ENCODE measurements at places on chromosomes 7 and 10.

- DNase-seq = no peak
These were observed 102.8 kb downstream of the PIP4K2A start for GRCh38 chr10:22611425-22612115.

DNA sequence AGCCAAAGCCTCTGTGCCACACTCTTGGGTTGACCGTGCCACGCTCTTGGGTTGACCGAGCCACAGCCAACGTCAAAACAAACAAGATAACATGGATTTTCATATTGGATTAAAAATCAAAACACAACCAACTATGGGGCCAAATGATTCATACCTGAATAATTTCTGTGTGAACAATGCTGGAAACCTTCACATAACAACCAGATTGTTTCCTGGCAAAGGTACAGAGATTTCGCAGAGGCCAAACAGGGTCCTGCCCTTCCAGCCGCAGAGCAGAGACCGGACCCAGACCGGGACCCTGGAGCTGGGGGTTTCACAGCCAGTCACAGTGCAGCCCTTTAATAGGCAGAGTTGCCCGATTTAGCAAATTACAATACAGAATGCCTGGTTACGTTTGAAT is 40.5 kb downstream of the ITIH5 start:
- no peak for DNase-seq

- DNase-seq = no peak
These were observed 75.5 kb downstream of the HIPK2 start for GRCh38 chr7:139702313-139702731.

DNA sequence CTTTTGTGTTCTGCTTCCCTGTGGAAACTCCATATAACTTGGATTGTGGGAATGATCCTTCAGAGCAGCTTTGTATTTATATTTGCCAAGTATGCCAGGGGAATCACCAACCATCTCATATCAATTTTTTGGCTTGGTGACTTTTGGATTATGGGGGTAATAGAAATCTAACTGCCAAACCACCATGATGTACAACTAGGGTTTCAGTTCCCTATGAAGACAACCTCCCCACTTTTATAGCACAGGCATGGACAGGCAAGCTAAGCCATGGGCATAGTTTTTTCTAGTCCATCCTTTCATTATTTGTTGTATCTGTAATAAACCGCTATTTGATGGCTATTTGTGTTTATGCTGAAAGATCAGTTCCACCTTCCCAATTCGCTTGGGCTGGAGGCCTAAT is 17.7 kb downstream of the NPY start:
- no peak for DNase-seq

GRCh38 chr7:121530227-121531174 is 134.4 kb upstream of the FAM3C start:
- DNase-seq = peak; percentile 78

DNA sequence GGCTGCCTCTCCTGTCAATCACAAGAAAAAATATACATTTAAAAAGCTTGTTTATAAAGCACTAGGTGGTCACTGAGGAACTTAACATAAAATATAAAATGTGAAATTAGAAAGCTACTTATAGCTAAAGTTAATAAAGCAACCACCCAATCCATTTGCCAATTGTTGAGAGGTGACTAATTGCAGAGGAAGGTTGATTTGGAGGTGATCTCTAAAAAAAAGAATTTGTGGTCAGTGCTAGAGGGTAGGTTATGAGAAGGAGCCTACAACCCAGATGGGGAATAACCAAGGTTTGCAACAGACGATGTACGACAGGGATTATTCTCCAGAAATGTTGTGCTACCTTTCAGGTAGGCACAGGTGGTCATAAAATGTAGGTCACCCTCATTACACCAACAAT is 444.2 kb upstream of the C7orf33 start:
- DNase-seq = no peak

- DNase-seq = no peak
These were observed 281.8 kb upstream of the KLF6 start for GRCh38 chr10:4066581-4067390.

GRCh38 chr10:12796401-12797160 is 204.9 kb downstream of the CCDC3 start:
- DNase-seq = no peak

- no peak for DNase-seq
These were observed 20.7 kb downstream of the ZMIZ2 start for GRCh38 chr7:44769376-44769775.

DNA sequence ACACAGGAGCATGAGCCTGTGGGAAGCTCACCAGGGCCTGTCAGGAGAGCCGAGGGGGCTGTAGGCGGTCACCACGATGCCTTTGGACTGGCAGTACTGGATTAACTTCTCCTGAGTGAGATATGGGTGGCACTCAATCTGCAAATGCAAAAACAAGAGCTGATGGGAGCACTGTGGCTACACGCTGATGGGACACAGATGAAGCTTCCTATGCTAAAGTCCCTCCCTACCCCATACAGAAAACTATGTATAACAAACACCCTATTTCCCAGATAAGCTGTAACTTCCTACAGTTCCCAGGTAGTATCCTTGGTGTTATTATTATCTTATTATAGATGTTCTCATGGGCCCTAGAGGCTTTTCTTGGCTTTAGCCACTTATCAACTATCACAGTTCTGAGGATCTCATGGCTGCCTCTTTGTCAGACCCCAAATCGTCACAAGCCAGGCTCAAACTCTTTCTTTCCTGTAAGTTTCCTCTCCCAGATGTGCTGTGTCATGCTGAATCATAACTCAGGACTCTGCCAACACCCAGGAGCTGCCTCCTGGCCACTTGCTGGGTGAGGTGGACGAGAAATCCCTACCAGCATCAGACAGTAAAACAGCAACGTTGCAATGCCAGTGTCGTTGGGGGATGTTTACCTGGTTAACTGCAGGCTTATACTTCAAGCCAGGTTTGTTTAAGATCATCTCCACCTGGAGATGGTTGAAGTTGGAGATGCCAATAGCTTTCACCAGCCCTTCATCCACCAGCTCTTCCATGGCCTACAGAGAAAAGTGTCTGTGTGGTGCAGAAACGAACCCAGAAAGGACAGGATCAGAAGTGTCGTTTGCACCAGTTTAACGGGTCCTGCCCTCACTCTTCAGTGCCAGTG is 10.3 kb downstream of the AKR1B1 start:
- DNase-seq = peak; percentile 66

- no peak for DNase-seq
These were observed 7.2 kb downstream of the HABP2 start for GRCh38 chr10:113560071-113560470.

GRCh38 chr7:156069891-156070290 is 257.6 kb upstream of the SHH start:
- DNase-seq = no peak

- peak; percentile 43 for DNase-seq
These were observed 442.6 kb downstream of the GFRA1 start for GRCh38 chr10:115830265-115830970.

GRCh38 chr7:41695661-41696322 is 7.1 kb downstream of the INHBA start:
- no peak for DNase-seq

DNA sequence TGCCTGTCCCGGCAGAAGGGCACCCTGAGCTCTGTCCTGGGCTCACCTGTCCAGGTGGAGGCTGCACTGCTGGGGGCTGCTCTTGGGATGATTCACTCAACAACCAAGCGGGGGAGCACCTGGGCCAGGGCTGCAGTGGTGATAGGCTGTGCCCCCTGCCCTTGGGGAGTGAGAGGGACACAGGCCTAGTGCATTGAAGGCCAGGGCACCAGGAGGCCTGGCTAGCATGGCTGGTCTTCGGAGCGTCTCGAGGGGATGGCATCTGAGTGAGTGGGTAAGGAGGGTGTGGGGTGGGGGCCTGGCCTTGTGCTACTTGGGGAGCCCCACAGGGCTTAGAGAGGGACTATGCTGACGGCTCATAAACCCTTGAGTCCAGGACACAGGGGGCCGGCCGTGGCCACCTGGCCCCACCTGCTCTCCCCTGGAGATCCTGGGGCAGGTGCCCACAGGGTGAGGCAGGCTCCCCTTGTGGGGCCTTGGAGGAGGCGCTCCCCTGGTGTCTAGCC is 3.1 kb downstream of the PWWP2B start:
- DNase-seq = no peak

DNA sequence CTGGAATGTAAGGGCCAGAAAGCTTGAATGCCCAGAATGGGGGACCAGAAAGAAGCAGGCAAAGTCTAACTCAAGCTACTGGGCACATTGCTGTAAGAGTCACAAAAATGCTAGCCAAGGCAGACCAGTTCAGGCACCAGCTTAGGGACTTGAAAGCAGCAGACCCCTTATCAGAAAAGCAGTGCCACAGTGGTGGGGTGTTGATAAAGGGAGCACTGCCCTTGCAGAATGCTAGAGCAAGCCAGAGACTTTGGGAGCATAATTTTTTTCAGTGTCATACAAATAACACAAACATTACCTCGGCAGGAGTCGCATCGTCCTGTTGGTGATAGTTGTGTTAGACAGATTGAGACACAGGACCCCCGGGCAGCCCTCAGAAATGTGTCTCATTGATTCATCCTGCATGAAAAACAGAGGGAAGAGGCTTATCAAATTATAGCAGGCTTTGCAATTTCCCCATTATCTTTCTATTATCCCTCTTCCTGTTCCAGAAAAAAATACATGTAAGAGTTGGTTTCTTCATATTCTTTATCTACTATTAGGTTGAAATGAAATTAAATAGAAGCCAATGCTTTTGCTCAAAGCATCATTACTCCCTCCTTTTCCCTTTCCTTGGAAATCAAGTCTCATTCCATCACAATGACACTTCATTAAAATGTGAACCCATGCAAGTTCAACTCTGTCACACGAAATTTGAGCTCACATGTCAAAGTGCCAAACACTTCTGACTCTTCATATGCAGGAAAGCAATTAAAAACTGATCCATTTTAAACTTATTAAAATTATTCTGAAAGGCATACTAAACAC is 13.4 kb downstream of the LRRC17 start:
- no peak for DNase-seq

GRCh38 chr7:1370738-1371137 is 88.5 kb downstream of the MICALL2 start:
- no peak for DNase-seq

DNA sequence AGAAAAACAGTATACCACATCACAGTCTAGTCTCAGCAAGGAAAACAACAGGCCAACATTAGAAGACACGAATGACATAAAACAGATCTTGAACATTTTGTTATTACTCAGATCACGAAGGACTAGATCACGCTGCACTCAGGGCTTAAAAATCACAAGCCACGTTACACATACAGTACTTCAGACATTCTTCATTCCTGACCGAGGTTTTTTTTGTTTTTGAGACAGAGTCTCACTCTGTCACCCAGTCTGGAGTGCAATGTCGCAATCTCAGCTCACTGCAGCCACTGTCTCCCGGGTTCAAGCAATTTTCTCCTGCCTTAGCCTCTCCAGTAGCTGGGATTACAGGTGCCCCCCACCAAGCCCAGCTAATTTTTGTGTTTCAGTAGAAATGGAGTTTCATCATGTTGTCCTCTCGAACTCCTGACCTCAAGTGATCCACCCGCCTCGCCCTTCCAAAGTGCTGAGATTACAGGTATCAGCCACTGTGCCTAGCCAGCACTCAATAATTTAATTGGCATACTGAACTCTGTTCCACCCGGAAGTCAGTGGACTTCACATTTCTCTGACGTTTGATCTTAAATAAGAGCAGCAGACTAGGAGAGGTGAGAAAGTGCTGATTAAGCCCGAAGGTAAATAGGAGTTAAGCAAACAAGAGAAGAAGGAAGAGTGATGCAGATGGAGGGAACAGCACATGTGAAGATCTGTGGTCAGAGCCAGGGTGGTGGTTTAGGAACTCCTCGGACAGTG is 3.5 kb downstream of the AIMP2 start:
- DNase-seq = no peak

GRCh38 chr10:93060887-93061593 is 442 bp downstream of the CYP26C1 start:
- no peak for DNase-seq

DNA sequence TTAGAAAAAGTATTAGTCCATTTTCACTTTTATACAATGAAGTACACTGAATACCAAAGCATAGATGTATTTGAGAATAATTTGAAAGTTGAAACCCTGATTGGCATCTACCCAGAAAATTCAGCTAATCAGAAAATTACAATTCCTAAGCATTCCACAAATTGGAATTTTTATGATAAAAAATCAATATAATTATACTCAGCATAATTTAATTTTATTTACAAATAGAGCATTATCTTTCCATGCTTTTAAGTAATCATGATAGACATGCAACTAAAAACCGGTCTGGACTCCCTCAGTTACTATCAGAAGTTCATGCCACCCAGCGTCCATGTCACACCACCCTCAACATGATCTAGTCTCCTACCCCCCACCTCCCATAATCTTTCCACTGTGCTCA is 50.4 kb downstream of the ARL4A start:
- no peak for DNase-seq

GRCh38 chr10:12639996-12640944 is 290.9 kb downstream of the CAMK1D start:
- no peak for DNase-seq

DNA sequence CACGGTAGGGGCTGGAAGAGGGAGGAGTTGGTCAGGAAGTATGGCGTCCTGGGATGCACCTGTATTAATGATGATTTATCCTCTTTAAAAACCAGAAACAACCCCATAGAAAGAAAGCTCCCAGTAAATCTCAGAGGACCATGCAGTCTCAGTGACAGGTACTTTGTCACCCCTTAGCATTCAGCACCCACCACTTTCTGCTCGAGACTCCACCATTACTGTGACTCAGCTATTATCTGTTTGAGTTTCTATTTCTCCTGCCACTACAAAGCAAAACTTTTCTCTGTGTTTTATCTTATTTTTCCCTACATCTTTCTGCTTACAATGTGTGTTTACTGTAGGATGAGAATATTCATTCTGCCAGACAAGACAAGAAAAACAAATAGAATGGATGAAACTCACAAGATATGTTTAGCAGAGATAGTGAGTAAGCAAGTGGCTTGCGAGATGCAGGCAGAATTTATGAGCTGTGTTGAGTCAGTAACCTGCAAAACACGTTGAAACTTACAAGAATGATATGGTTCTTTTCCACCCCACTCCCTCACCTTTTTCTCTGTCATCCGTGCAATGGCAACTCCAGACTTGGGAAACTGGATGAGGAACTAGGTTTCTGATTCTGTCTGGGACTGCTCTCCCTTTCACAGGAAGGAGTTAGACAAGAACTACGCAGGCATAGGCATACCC is 127.1 kb downstream of the AOAH start:
- no peak for DNase-seq

GRCh38 chr7:7221599-7222038 is 39.3 kb downstream of the C1GALT1 start:
- DNase-seq = peak; percentile 34

- no peak for DNase-seq
These were observed 185.4 kb downstream of the CYP26A1 start for GRCh38 chr10:93259126-93259525.

DNA sequence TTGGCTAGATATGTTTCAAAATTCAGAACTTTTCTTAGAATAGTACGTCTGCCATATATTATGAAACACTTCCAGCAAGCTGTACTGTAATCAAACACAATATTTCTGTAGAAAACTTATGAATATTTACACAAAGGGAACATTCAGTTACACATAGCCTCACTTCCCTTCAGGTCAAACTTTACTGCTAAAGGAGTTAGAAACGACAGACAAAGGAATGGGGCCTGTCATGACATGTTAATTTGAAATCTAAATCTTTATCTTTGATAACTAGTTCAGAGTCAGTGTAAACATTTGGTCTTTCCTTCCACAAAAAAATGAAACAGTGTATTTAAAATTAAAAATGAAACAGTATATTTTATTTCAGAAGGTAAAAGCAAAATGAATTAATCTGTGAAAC is 1.0 kb upstream of the CROT start:
- no peak for DNase-seq

- DNase-seq = no peak
These were observed 21.3 kb downstream of the MKX start for GRCh38 chr10:27724287-27724686.
